ENCODE measurements at places on chromosomes 1 and 21.

DNA sequence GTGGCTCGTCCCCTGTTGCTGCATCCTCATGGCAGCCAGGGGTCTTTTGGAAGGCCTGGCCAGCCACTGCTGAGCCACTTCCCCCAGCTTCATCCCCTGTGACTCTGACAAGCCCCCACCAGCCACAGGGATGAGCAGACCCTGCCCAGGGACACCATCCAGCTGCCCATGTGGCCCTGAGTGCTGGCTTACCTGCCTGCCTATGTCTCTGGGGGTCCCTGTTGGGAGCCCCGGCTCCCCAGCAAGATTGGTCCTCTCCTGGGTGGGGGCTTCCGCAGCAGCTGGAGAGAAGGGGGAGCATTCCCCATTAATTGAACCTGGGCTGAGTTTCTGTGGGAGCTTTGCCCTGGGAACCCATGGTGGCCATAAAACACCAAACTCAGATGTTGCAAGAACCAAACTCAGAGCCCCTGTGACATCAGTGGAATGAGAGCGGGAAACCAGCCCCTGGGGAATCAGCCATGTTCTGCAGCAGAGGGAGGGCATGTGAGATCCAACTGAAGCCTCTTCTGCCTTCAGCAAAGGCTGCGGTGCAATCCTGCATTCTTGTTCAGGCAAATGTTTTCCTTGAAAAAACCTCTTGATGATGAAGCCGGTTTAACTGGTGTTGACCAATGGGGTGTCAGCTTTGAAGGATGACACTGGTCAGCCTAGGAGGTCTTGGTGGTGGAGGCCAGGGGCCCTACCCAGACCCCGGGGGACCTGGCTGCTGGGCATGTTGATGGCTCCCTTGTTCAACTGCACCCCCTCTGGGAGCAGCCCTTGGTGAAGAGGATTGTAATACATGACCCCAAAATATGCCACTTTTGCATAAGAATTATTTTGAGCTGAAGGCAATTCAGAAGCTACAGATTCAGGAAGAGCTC lies 28.3 kb upstream of the COL18A1 start:
- no peak for DNase-seq

- DNase-seq = no peak
Measured at GRCh38 chr1:193754732-193755427, 568.5 kb upstream of the B3GALT2 start.

DNA sequence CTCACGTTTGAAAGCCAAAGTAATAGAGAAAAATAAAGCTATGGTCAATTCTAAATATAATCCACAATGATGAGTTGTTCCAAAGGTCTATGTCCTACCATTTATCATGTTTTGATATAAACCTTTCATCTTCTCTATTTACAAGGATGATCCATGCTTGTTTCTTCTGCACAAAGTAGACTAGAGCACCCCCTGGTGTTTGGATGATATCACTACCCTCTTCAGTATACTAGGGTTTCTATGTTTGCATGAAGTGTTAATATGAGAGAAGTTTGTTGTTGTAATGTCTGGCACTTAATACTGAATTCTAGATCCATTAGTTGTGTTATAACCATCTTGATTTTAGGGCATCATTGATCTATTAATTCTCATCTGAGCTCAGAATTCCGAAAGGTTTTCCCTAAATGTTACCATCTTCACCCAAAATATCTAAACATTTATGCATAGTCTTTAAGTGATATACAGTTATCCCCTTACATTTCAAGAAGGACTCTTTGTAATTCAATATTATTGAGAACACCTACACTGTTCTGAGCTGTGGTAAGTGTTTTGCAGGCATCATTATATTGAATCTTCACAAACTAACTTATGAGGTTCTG lies 21.1 kb downstream of the CLDN8 start:
- no peak for DNase-seq

- DNase-seq = no peak
Measured at GRCh38 chr1:5933676-5934057, 58.6 kb downstream of the NPHP4 start.

GRCh38 chr1:171984262-171984661 lies 143.0 kb downstream of the DNM3 start:
- DNase-seq = no peak

DNA sequence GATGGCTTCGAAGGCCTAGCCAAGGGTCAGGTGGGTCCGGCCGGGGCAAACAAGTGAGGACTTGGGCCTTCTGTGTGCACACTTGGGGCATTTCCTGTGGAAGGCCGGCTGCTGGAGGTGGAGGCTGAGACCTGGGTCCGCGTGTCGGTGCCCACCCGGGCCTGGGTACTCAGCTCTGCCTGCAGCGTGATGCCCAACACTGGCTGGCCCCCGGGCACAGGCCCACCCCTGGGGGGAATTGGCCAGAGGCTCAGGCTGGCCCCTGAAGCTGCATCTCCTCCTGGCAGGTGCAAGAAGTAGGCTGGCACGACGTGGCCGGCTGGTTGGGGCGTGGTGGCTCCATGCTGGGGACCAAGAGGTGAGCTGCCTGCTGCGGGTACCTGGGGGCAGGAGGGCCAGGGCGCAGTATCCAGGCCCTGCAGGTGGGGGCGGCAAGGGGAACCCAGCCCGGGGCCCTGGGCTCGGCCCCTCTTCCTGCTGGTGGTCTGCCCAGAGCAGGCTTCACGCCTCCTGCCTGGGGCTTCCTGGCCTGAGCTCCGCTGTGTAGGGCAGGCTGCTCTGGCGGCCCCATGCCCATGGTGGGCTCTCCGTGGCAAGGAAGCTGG lies 17.2 kb downstream of the CFAP410 start:
- DNase-seq = no peak

- no peak for DNase-seq
Measured at GRCh38 chr1:160411271-160412027, 11.1 kb downstream of the VANGL2 start.

- DNase-seq = no peak
Measured at GRCh38 chr1:186429017-186429416, 31.9 kb downstream of the PDC start.

GRCh38 chr21:38455403-38455802 lies 42.9 kb downstream of the ERG start:
- DNase-seq = no peak

GRCh38 chr21:18368205-18368604 lies 35.4 kb downstream of the TMPRSS15 start:
- no peak for DNase-seq

DNA sequence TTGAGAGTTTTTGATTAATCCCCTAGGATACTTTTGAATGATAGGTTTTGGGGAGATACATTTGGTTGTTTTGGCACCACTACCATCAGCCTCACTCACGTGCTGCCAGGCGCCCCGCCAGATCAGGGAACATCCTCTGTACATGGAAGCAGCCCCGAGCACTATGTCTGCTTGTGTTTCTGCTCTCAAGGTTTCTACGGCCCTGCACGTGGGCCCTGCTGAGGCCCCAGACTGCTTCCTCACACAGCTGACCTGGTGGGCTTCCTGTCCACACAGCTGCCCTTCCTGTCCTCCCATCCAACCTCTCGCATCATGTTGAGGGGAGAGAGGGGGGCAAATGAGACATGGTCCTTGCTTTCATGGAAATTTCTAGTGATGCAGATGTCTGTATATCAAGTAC lies 20.0 kb downstream of the ADARB1 start:
- no peak for DNase-seq

GRCh38 chr1:114502080-114502479 lies 8.9 kb downstream of the TRIM33 start:
- no peak for DNase-seq

- no peak for DNase-seq
Measured at GRCh38 chr1:18557621-18558465, 72.8 kb upstream of the PAX7 start.

DNA sequence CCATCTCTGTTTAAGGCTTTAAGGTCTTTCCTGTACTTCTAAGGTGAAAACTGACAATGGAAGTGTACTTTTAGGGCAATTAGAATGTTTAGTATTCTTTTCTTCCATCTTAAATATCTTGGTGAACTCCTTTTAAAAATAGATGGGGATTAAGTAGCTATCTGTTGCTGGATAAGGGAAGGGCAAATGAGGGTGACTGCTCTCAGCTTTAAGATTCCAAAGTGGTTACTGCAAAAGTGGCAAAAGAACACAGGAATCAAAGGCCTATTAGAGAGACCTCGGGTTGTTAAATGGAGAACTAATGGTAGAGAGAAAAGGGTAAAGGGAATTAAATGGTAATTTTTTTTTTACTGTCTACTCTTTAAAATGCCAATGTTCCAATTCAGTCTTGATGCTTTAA lies 774.1 kb upstream of the B3GALT2 start:
- DNase-seq = no peak

DNA sequence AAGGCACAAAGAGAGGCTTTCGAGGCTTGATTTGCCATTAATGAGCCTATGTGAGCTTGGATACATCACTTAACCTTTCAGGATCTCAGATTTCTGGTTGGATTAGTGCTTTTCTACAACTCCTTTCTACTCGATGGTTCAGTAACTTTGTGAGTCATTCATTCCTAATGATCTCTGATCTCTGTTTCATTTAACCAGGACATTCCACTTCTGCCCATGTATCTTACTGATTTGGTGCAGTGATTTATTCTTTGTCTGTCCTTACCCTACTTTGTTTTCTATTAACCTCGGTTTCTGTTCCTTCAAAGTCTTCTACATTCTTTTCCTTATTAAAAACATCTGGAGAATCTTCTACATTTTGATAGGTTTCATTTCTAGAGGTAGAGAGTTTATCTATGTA lies 94.6 kb upstream of the ZBTB18 start:
- DNase-seq = no peak

- no peak for DNase-seq
Measured at GRCh38 chr1:117045644-117046043, 14.5 kb upstream of the TTF2 start.

DNA sequence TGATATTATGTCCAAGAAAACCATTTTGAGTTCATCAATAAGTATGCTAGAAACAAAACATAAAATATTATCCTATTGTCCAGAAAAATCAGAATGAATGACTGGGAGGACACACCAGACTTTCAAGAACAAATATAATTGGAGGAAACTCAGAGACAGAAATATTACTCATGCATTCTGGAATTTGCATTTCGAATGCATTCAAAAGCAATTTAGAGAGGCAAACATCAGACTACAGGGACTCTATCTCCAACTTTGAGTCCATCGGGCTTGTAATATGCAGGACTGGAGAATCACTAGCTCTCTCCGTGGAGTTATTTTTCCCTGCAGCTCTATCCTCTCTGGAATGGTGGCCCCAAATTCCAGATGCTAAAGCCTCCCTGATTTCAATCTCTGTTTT lies 161.8 kb downstream of the CDC42BPA start:
- DNase-seq = no peak

DNA sequence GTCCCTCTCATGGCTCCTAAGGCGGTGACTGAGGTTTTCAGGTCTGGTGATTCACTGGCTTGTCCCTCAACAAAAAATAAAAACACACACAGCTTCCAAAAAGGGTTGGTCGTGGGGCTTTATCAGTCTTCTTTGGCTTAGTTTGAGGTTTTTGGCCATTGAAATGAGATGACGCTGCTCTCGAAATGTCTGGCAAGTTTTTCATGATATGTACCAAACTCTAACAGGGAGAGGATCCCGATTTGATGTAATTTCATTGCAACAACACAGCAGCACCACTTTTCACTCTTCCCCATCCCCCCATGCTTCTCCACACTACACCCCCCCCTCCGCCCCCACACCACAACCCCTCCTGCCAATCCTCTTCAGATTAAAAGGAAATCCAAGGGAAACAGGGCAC lies 187.1 kb upstream of the NFIA start:
- no peak for DNase-seq

DNA sequence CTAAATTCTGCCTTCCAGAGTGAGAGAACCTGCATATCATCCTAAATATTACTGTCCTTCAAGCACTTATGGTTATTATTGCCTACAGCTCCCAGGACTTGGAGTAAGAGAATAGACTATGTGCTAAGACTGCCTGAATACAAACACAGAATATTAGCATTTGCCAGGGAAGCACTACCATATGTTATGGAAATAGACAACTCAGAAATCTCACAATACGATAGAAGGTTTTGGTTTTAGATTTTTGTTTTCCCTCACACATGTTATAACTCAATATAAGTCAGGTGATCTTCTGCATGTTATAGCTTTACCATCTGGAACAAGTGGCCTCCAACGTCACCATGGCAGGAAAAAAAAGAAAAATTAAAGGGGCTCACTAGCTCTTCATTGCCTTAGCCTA lies 413.9 kb downstream of the LRRIQ3 start:
- no peak for DNase-seq

- DNase-seq = no peak
Measured at GRCh38 chr1:62057641-62058290, 136.9 kb upstream of the L1TD1 start.

GRCh38 chr1:179003512-179004066 lies 22.1 kb upstream of the FAM20B start:
- DNase-seq = no peak

GRCh38 chr1:205748403-205749233 lies 1.4 kb downstream of the NUCKS1 start:
- DNase-seq = peak; percentile 23

- no peak for DNase-seq
Measured at GRCh38 chr1:10160907-10161490, 49.4 kb upstream of the KIF1B start.

DNA sequence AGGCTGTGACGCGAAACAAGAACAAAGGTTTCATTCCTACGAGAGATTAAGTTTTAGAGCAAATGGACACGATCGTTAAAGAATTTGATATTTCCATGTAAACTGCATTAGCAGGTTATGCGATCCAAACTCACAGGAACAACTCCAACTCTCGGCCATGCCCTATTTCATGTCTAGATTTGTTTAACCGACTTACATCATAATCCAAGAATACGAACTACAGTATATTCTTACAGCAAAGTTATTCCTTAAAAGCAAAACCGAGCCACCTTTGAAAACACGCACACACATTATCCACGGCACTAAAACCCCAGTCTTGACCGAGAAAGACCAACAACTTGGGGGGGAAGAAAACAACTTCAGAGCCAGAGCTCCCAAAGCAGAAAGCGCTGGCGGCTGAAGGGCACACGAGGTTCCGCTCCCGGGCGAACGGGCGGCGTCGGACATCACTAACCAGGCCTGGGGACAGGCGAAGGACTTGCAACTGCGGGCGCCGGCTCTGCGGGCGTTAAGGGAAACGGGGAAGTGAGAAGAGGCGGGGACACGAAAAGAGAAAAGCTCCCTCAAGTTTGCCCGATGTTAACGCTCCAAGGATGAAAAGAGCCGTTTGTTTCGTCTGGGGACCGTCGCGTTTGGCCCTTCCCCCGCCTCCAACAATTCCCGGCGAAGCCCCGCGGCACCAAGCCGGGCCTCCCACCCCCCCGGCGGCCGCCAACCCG lies 690 bp downstream of the B3GALNT2 start:
- no peak for DNase-seq

GRCh38 chr1:148296511-148296910 lies 144.4 kb upstream of the NBPF11 start:
- DNase-seq = no peak

GRCh38 chr1:53410100-53410541 lies 49.1 kb upstream of the DMRTB1 start:
- DNase-seq = no peak

DNA sequence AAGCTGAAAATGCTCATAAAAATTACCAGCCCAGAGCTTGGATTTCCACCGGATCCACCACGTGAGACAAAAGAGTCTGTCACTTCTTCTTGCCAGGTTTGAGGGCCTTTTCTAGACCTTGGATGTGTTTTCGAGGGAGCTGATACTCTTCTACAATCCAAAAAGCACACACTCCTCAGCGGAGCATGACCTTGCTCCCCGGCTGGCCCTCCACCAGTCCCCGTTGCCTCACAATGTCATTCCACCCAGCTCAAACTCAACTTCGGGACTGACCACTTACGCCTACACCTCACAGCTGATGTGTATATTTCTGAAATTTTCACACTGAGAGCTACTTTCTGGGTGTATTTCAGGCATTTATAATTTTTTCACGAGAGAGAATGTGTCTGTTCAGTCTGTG lies 20.6 kb downstream of the EIF2D start:
- DNase-seq = no peak

All from central memory CD4-positive, alpha-beta T cell (primary cell).